Right hindlimb (tissue), 1 donor: ENCODE measurements at places on chromosomes 2 and 18.
A peak's percentile ranks its signal among the peaks of the same experiment; 100 is the strongest.

- DNase-seq = no peak
These were observed 93.5 kb downstream of the DYSF start for GRCh38 chr2:71546777-71547281.

GRCh38 chr2:161947406-161947805 is 126.6 kb downstream of the DPP4 start:
- peak; percentile 36 for DNase-seq

DNA sequence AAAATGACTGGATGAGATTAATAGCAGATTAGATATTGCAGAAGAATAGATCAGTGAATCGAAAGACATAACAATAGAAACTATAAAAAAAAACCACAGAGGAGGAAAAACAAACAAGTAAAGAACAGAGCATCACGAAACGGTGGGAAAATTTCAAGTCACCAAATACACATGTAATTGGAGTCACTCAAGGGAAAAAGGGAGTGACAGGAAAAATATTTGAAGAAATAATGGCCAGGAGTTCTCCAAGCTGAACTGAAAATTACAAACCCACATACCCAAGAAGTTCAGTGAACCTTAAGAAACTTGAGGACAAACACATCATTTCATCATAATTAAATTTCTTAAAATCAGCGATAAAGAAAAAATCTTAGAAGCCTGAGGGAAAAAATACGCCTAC is 11.0 kb upstream of the IL1R1 start:
- no peak for DNase-seq

DNA sequence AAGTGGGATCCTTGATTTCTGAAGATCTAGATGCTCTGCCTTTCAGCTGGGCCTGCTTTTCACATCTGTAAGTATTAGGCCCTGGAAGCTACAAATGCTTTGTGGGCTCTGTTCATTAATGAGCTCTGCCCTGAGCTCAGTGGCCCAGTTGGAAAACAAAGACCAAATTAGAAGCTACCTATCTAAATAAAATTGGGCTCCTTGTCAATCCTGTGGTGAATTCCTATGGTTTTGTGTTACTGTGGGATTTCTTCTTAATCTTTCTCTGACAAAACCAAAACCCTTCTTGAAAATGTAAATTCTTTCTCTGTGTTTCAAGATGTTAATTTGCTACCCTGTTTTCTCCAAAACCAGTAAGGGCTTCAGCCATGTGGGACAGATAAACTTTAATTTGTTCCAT is 219.0 kb upstream of the HS6ST1 start:
- DNase-seq = no peak

- DNase-seq = no peak
These were observed 28.8 kb upstream of the EVA1A start for GRCh38 chr2:75589391-75590105.

DNA sequence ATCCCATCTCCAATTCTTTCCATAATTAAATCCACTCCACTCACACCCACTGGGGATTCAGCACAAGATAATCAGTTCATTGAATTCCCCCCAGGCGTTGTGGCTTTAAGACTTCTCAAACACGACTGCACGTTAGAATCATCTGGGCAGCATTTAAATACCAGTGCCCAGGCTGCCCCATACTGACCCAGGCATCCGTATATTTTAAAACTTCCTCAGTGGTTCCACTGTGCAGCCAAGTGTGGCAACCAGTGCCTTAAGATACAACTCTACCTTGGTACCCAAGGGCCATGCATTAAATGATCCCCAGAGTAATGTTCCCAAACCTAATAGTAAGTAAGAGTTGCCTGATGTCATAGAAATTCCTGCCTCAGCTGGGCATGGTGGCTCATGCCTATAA is 54.3 kb upstream of the BZW1 start:
- no peak for DNase-seq

- DNase-seq = no peak
These were observed 14.9 kb upstream of the IL1RL1 start for GRCh38 chr2:102296449-102296848.

GRCh38 chr18:32891797-32892196 is 119.0 kb upstream of the KLHL14 start:
- no peak for DNase-seq

DNA sequence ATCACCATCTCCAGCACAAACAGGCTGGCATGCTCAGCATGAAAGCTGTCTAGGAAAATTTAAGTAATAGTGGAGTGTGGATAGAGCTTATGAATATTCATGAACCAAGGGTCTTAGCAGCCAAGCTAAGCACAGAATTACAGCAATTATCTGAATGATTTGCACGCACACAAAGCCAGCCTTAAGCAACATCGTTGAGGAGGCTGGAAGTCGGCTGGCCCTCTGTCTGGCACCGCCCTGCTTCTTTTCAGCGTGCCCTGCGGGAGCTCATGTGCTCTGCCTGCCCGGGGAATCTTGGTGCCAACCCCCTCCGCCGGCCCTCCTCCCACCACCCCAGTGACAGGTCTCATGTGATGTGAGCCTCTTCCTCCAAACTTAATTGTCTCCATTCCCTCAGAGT is 540.1 kb downstream of the CMPK2 start:
- DNase-seq = no peak

DNA sequence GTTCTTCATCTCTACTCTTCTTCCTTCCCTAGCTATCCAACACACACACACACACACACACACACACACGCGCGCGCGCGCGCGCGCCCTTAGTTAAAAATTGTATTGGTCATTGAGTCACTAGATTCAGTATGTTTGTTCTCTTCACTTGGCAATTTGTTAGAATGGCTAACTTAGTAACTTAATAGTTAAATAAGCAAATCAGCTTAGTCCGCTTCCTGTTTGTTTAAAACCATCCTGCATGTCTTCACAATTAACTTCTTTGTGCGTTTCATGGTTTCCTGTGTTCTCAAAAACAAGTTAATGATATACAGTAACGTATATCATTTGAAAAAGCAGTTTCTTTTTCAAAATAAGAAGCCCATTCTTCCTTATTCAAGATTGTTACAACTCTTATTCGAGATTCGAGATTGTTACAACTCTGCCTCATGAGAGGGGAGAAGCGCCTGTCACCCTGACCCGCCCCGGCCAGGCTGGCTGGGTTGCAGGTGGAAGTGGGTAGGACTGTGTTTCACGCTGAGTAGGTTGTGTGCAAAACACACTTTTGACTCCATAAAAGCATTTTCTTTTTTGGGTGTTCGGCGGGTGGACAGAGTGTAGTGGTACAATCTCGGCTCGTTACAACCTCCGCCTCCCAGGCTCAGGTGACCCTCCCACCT is 9.5 kb upstream of the CNNM3 start:
- no peak for DNase-seq

DNA sequence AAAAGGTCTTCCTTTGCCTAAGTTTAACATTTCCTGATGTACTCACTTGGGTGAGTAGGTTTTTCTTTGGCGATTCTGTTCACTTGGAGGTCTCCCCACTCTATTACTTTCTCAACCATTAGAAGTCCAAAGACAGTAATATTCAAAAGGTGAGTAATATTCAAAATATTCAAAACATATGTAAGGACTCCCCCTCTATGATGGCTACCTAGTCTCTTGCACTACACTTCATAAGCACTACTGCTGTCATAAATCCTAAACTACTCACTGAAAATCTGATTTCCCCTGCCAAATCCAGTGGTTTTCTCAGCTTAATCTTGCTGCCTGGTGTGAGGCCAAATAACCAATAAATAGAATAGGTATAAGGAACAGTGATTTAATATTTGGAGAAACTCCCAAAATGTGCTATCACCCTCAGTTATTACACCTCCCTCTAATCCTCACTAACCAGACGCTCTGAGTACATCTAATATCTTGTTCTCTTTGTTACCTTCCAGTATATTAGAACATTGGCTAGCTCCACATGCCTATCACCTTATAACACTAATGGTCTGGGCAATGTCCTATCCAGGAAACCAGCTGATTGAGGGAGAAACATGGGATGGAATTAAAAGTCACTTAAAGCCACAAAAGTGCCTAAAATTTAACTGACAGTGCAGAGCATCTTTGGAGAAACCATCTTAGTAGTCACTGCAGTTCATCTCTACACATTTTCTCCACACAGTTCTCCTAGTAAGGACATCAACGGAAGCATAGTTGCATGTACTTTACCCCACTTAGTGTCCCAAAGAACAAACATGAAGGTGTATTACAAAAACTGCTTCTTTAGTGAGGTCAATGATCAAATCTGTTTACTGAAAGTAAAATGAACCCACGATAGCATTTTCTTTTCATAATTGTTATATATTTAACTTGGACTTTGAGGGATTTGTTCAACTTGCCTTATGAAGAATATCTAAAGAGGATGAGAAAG is 54.8 kb downstream of the MBD2 start:
- no peak for DNase-seq

DNA sequence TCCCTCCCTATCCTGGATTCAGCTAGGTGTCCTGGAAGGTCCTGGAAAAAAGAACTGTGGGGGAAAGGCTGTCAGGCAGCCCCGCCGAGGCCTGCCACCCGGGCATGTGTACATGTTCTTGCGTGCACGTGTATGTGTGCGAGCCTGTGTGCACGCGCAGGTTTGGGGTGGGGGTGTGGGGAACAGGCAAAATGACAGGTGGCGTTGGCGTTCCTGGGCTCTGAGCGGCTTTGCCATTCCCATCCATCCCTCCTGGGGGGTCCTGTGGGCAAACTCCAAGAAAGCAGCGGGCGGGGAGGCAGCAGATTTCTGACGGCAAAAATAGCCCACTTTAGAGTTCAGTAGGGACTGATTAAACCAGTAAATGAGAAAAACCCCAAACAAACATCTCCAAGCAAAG is 35.6 kb downstream of the EMX1 start:
- no peak for DNase-seq

DNA sequence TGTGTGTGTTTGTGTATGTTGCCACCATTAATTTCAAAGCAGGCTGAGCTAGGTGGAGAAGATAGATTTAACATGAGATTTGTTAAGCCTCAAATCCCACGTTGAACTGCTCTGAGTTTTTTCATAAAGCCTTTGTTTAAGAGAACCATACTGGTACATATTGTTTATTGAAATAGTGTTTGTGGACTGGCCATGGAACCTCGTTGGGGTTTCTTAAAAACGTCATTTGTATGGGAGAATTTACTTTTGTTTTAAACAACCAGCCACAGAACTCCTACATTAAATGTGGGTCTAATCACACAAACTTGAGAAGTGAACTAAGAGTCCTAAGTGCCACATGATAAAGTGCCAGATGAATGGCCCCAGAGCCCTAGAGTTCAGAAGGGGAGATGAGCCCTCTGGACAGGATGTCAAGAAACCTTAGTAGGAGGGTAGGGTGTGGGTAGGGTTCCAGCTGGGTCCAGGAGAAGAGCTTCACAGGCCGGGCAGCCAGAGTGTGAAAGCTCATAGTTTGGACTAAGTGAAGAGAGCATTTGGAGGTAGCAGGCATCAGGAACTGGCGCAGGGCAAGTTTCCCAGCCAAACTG is 120.6 kb upstream of the EML6 start:
- no peak for DNase-seq

DNA sequence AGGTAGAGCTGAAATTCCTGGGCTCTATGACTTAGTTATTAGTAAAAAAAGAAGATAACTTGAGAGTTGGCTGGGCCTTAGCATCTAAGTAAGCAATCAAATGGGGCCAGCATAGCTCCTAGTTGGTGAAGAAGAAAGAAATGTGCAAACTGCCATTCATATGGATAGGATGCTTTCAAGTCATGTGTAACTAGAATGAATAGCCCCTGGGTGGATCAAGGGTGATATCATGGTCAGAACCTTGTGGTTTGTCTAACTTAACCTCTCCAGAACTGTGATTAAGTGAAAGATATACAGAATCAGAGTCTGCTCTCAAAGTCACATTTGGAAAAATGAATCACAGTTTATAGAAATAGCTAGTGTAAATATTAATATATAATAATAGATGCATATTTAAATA is 198.7 kb upstream of the DTNA start:
- no peak for DNase-seq

DNA sequence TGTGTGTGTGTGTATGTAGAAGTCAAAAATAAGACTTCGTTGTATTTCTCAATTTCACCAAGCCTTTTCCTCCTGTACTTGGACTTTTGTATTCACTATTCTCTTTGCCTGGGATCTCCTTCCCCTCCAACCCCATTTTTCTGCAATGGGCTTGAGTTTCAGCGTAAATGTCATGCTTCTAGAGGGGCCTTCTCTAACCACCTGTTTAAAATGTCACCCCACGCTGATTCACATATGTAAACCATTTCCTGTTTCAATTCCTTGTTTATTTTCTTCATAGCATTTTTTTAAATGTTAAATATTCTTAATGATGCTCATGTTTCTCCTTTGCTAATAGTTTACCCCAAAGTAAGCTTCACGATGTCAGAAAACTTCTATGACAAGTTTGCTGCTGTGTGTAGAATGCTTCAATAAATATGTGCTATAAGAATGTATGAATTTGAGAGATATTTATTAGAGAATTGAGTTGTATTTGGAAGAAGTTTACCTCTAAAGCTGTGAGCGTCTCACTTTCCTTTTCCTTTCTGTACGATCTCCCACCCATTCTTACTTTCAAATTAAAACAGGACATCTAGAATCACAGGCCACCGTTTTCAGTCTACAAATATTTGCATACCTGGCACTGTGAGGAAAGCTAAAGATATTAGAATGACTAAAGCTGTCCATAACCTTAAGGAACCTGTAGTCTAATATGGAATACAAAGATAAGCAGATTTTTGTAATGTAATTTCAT is 762.4 kb downstream of the LRRTM4 start:
- no peak for DNase-seq

GRCh38 chr2:7881466-7881865 is 800.4 kb upstream of the ID2 start:
- DNase-seq = no peak

GRCh38 chr2:235085476-235085875 is 133.7 kb downstream of the SH3BP4 start:
- no peak for DNase-seq

DNA sequence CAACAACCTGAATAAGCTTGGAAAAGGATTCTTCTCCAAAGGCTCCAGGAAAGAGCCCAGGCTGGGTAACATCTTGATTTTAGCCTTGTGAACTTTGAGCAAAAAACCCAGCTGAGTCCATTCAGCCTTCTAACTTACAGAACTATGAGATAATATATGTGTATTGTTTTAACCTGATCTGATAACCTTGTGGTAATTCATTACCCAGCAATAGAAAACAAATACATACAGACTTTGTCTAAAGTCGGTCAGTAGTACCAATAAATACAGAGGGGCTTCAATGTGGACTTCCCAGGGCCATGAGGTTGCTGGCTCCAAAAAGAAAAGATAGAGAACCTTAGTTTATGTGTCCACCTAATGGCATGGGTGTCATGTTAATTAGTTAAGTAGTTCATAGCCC is 191.8 kb downstream of the KCNH7 start:
- no peak for DNase-seq

DNA sequence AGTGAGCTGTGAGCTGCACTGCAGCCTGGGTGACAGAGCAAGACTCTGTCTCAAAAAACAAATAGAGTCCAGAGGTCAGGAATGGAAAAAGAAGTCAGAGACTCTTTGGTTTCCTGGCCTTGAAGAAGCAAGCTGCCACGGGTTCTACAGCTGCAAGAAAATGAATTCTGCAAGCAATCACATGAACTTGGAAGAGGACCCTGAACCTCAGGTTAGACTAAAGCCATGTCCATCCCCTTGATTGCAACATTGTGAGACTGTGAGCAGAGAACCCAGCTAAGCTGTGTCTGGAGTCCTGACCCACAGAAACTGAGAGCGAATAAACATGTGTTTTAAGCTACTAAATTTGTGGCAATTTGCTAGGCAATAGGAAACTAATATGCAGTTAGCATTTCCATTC is 12.9 kb upstream of the MIB1 start:
- DNase-seq = no peak

GRCh38 chr2:210616074-210616473 is 59.7 kb downstream of the CPS1 start:
- no peak for DNase-seq

- no peak for DNase-seq
These were observed 261.1 kb downstream of the EN1 start for GRCh38 chr2:118586312-118586711.
